IPS-NIHi11 (cell line): ENCODE measurements at places on chromosomes 11 and 22.
A peak's percentile ranks its signal among the peaks of the same experiment; 100 is the strongest.

DNA sequence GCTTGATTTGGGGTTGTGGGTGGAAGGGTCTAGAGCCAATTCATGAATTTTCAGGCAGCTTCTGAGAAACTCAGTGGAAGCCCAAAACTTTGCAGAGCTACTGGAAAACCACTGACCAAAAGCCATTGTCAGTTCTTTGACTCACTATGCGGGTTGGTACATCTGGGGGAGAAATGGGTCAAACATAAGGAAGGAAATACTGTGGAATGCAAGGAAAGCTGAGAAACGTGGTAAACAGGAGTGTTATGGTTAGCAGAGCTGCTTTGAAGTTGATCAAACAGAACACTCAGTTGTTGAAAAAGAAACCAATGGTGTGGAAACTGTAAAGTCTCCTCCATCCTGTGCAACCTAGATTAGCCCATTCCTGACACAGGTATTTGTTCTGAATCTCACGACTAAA lies 6.3 kb upstream of the ABTB2 start:
- no peak for DNase-seq

GRCh38 chr22:45612940-45613339 lies 58.7 kb upstream of the ATXN10 start:
- DNase-seq = no peak

DNA sequence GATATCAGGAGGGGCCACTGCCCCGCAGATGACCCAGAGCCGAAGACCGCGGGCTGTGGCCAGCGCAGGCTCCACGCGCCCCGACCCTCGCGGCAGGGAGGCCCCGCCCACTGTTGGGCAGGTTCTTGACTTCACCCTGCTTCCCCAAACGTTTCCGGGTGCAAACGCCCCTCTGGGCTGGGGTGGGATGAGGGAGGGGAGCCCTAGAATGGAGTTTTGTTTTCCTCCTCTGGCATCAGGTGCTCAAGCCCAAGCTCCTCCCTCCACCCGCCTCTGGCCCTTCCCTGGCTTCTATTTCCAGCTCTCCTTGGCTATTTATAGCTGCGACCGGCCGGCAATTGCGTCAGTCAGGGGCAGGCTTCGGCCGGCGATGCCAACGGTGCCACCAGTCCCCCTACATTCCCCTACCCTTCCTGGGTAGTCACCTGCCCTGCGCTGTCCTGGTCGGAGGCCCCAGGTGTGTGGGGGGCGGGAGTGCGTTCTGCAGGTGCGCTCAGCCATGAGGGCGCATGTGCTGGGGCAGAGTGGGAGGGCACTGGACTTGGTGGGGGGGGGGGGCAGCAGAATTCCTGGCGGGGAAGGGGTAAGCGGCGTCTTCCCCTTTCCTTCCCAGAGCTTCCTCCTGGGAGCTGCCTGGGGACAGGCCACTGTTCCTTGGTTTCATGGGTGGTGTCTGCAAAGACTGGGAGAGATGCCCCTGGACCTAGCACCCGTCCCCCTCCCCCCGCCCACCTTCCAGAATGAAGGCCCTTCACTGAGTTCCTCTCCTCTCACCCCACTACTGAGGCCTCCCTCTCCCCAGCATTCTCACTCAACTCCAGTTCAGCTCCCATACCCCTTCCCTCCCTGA lies 23.6 kb downstream of the DUSP8 start:
- peak; percentile 75 for DNase-seq

GRCh38 chr11:44823006-44823405 lies 96.2 kb downstream of the TSPAN18 start:
- DNase-seq = no peak

- no peak for DNase-seq
Observed at GRCh38 chr11:12831471-12832202, 157.4 kb downstream of the TEAD1 start.

GRCh38 chr11:92667486-92668152 lies 301.8 kb upstream of the MTNR1B start:
- DNase-seq = peak; percentile 31

GRCh38 chr11:66365711-66366619 lies 5.6 kb downstream of the SLC29A2 start:
- DNase-seq = no peak

DNA sequence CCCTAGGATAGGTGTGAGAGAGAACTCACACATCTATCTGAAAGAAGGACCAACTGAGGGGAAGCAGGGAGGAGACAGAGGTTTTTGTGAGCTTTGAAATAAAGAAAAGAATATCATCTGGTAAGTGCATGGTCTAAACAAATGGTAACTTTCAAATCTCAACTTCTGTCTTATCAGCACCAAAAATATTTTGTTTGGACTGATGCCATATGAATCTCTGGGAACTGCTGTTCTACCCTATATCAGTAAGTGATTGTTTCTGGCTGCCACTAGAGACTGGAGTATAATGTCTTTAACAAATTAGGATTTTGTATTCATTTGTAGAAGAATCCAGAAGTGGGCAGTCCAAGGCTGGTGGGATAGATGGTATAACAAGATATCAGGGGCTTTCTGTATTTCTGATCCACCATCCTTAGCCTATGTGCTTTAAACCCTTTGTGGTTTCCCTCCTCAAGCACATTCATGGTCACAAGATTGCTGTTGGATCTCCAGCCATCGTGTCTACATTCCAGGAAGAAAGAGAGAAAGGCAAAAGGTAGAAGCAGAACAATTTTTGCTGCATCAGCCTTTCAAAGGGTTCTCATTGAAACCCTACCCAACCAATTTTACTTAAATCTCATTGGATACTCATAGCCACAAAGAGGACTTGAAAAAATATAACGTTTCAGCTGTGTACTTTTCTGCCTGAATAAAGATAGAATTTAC lies 4.7 kb downstream of the HEPHL1 start:
- DNase-seq = no peak

GRCh38 chr11:129224538-129224937 lies 32.4 kb upstream of the ARHGAP32 start:
- DNase-seq = no peak

GRCh38 chr11:22472306-22472705 lies 134.1 kb downstream of the SLC17A6 start:
- peak; percentile 7 for DNase-seq

- DNase-seq = no peak
Observed at GRCh38 chr11:62817129-62817528, 11.9 kb upstream of the NXF1 start.

- no peak for DNase-seq
Observed at GRCh38 chr22:47624252-47625012, 862.0 kb downstream of the TBC1D22A start.

GRCh38 chr11:36620246-36620645 lies 22.2 kb upstream of the RAG2 start:
- DNase-seq = no peak

GRCh38 chr11:120235024-120235628 lies 4.8 kb upstream of the POU2F3 start:
- DNase-seq = peak; percentile 91

DNA sequence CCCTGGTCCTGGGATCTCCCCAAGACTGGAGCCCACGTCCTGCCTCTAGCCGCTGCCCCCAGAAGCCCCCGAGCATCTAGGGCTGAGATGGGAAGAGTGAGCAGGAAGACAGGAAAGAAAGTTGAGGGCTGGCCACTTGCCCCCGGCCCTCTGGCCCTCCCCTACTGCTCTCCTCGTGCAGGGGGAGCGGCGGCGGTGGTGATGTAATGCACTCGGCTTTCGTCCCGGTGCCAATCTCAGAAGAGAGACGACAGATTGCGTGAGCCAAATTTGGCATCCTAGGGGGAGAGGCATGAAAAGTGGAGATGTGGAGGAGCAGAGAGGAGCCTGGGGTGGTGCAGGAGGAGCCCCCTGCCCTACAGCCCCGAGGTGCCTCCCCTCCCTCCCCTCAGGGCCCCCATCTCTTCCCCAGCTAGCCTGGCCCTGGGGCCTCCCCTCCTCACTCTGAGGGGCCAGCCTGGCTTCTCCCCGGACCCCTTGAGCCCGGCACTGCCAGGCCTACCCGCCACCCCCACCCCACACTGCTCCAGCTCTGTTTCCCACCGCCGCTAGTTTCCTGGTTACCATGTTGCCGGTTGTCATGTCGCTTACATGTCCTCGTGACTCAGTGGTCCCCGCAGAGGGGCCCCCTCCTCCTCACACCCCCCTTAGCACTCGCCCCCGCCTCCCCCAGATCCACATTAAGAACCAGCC lies 2.5 kb downstream of the KCNJ4 start:
- no peak for DNase-seq
